Foreskin keratinocyte (primary cell): ENCODE measurements at places on chromosomes 13 and 19. TPM values are rescaled to one million over a fixed set of nuclear protein-coding genes. Genes with fewer than 3 reads are reported as not detected.

SIGLEC5 gene
- not detected in 2 replicates for total RNA-seq

GZMM gene
- total RNA-seq: not detected in 2 replicates

NBEA gene
- 0.03 and 0.07 TPM in 2 replicates for total RNA-seq

IRS2 gene
- total RNA-seq: 4.3 and 4.5 TPM in 2 replicates

SF3A2 gene
- total RNA-seq: 33.8 and 34.2 TPM in 2 replicates

CCDC61 gene
- 9.8 and 12.3 TPM in 2 replicates for total RNA-seq

GPR4 gene
- not detected in 2 replicates for total RNA-seq

LILRA6 gene
- total RNA-seq: not detected in 2 replicates

TINCR gene
- total RNA-seq: 0.46 and 1.1 TPM in 2 replicates

ZNF791 gene
- 10.6 and 12.1 TPM in 2 replicates for total RNA-seq

SMIM44 gene
- total RNA-seq: not detected in 2 replicates

CEACAM21 gene
- total RNA-seq: not detected in 2 replicates

PSG1 gene
- not detected in 2 replicates for total RNA-seq

KCNC3 gene
- not detected in 2 replicates for total RNA-seq

CBY2 gene
- not detected in 2 replicates for total RNA-seq

SPTBN4 gene
- total RNA-seq: 0.56 and 0.92 TPM in 2 replicates

OVOL3 gene
- total RNA-seq: not detected in 2 replicates
